Activated T-cell treated with anti-CD3 and anti-CD28 coated beads, Interleukin-2, amount 50 U/mL, for 72 hours (primary cell): ENCODE measurements at places on chromosomes 7 and 10. TPM values are rescaled to one million over a fixed set of nuclear protein-coding genes. Genes with fewer than 3 reads are reported as not detected.

The DTX2 gene
- total RNA-seq, result 40.6 TPM

The LLCFC1 gene
- total RNA-seq, result not detected

The CXCL12 gene
- total RNA-seq, result not detected

The DYNC1I1 gene
- total RNA-seq, result not detected

The CDNF gene
- total RNA-seq, result 3.2 TPM

The ASB10 gene
- not detected for total RNA-seq

The TAS2R5 gene
- total RNA-seq, result 2.3 TPM

The DMBT1 gene
- not detected for total RNA-seq

The NEURL1 gene
- total RNA-seq, result 2.5 TPM

The DPY19L1 gene
- 14.6 TPM for total RNA-seq

- H3K27me3 ChIP-seq, result no peaks in the 10 kb centered on the region
- no peak overlapping the region for H3K27ac ChIP-seq
- no peak overlapping the region for H3K4me3 ChIP-seq
- H3K36me3 ChIP-seq, result no peaks in the 10 kb centered on the region
Measured at GRCh38 chr10:89515031-89515841, 20.2 kb downstream of the SLC16A12 start.

- H3K27me3 ChIP-seq, result no peaks in the 10 kb centered on the region
- no peaks in the 10 kb centered on the region for H3K4me1 ChIP-seq
- peaks cover 24% of the 10 kb centered on the region for H3K36me3 ChIP-seq
- H3K4me3 ChIP-seq, result no peak overlapping the region
- H3K27ac ChIP-seq, result no peak overlapping the region
Measured at GRCh38 chr10:11170574-11170973, 152.9 kb downstream of the CELF2 start.

DNA sequence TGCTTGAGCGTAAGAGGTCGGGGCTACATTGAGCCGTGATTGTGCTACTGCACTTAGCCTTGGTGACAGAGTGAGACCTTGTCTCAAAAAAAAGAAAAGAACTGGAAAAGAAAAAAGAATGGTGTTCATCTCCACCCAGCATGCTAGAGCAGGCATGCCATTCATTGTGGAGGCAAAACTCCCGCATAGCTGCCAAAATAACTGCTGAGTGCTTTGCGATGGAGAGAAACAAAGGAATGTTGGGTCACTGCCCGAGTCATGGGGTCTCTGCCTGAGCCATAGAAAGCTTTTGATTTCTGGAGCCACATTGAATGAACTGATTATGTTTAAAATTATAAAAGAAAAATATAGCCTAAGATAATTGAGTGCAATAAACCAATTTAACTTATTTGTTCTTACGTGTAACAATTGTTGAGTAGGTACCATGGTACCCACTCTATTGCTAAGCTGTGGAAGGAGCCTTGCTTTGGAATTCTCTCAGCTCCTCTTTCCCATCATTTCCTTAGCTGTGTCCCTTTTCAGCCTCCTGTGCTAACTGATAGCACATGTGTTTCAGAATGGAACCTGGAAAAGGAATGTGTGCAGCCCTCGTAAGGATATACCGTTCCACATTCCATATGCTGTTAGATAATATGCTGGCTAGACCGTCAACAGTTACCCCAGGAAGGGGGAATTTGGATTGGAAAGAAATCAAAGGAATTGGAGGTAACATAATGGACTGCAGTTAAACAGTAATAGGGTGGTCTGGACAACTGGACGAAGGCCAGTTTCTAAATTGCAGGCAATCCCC is 99.0 kb downstream of the KIAA1217 start:
- H3K36me3 ChIP-seq, result no peaks in the 10 kb centered on the region
- no peak overlapping the region for H3K27ac ChIP-seq
- H3K4me3 ChIP-seq, result no peak overlapping the region
- DNase-seq, result no peak
- H3K27me3 ChIP-seq, result no peaks in the 10 kb centered on the region

DNA sequence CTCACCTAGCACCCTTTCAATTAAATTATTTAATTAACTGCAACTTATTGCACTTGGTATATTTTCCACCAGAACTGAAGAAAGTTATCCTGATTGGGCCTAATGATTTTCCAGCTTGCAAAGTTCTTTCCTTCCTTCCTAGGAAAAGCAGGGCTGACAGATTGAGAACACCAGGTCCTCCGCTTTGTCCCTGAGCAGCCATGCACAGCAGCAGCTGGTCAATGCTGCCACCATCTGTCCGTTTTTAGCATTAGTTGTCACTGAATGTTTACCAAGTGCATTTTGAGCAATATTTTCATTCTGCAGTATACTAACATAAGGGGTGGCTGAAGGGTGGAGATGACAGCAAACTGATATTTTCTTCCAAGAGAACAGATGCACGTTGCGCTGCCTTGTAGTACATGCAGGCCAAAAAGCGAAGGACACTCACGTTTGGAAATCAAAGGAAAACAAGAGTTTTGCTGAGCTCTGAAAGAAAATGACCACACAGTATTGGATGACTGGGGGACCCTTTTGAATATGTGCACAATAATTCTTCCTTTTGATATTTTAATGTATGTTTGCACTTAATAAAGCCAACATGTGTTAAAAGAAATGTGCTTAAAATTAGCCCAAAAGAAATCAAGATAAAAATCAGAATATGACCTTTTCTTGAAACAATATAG is 248.8 kb upstream of the PTN start:
- no peak overlapping the region for H3K27ac ChIP-seq
- no peaks in the 10 kb centered on the region for H3K4me1 ChIP-seq
- H3K27me3 ChIP-seq, result peaks cover 18% of the 10 kb centered on the region
- peak; percentile 2 for DNase-seq

DNA sequence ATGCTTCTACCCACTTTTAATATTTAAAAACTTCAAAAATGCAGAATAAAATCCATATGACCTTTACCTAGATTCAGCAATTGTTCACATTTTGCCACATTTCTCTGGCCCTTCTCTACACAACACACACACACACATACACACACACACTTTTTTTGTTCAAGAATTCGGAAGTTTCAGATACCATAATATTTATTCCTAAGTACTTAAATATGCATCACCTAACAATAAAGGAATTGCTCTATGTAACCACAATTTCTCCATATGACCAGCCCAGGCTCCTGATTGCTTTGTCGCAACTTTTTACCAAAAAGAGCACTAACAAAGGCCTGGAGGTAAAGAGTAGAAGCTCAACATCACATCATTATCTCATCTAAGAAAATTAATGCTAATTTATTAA is 106.6 kb downstream of the FAS start:
- no peaks in the 10 kb centered on the region for H3K36me3 ChIP-seq
- no peaks in the 10 kb centered on the region for H3K27me3 ChIP-seq
- no peak overlapping the region for H3K4me3 ChIP-seq
- H3K4me1 ChIP-seq, result peaks cover 14% of the 10 kb centered on the region

DNA sequence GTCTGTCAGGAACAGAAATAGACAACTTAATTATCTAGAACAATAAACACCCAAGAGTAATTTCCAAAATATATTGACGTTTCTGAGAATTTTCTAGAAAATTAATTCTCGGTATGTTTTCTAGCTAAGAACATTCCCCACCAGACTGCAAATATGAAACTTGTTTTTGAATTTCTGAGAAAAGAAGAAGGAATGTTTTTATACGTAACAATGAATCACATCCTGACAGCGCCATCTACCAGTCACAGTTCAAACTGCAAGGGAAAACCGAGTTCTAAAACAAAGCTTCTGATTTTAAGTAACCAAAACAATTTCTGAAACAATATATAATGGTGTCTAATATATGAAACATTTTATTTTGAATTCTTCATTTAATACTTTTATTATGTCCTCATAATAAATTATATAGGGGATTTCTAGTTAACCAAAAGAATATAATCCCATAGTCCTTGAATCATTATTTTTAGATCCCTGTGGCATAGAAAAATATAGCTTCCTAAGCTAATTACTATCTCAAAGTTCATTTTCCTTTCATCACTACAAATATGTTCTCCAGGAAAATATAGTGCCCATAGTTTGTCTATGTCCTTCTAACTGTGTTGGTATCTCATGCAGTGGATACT is 34.5 kb upstream of the MEOX2 start:
- no peaks in the 10 kb centered on the region for H3K4me1 ChIP-seq
- H3K36me3 ChIP-seq, result no peaks in the 10 kb centered on the region
- H3K27ac ChIP-seq, result no peak overlapping the region

DNA sequence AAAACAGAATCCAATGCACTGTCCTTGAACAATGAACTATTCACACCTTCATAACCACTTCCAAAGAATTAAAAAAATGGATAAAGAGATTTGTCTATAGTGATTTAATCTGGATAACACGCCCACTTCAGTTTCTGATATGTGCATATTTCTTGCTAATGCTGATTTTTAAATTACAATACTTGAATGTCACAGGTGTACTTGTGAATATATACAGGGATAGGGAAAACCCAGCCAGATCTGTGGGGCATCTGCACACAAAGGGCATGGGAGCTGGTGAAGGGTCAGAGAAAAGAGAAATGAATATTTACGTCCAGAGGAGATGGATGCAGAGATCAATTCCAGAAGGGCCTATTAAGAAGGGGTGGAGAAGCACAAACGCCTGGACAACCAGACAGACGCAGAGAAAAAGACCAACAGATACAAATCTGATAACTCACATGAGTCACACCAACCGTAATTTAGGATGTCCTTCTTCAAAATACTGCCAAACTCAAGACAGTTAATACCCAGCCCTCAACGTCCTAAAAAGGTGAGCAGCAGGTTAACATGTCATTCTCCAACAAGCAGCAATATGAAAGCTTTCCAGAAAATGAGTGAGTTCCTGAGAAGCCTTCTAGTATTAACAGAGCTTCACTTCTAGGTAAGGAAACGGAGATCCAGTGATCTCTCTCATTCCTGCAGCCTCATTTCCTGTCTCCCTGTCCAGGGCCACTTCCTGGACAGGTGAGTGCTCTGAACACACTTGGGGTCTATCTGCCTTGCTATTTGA is 41.9 kb downstream of the PIP4K2A start:
- peak overlapping the region; percentile 69 for H3K27ac ChIP-seq
- peak overlapping the region; percentile 10 for H3K4me3 ChIP-seq
- DNase-seq, result no peak
- peaks cover 91% of the 10 kb centered on the region for H3K4me1 ChIP-seq
- no peaks in the 10 kb centered on the region for H3K27me3 ChIP-seq

GRCh38 chr7:5550831-5551230 is 127.2 kb upstream of the TNRC18 start:
- H3K27me3 ChIP-seq, result no peaks in the 10 kb centered on the region
- no peak for DNase-seq
- no peak overlapping the region for H3K27ac ChIP-seq
- peaks cover 5% of the 10 kb centered on the region for H3K4me1 ChIP-seq
- H3K4me3 ChIP-seq, result no peak overlapping the region
- no peaks in the 10 kb centered on the region for H3K36me3 ChIP-seq

DNA sequence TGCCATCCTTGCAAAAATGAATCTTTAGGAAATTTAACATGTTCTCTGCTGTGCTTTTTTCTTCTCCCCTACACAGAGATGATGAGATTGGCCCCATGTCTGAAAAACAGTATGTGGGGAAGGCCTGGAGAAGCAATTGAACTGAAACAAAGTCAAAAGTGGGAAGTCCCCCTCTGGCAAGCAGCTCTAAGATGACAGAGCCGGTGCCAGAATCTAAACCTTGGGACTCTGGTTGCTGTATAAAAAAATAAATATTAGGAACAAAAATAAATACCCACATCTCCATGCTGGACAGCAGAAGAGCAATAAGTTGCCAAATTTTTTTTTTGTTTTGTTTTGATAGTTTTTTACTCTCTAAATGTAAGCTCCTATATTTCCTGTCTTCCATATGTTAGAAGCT is 51.8 kb upstream of the TRIL start:
- no peak overlapping the region for H3K27ac ChIP-seq
- no peak for DNase-seq
- peaks cover 6% of the 10 kb centered on the region for H3K27me3 ChIP-seq
- H3K4me3 ChIP-seq, result no peak overlapping the region
- H3K4me1 ChIP-seq, result no peaks in the 10 kb centered on the region

GRCh38 chr7:47546733-47547494 is 35.0 kb downstream of the TNS3 start:
- no peak overlapping the region for H3K27ac ChIP-seq
- no peak overlapping the region for H3K4me3 ChIP-seq
- no peaks in the 10 kb centered on the region for H3K36me3 ChIP-seq
- no peaks in the 10 kb centered on the region for H3K27me3 ChIP-seq
- no peak for DNase-seq
- no peaks in the 10 kb centered on the region for H3K4me1 ChIP-seq

- H3K27me3 ChIP-seq, result no peaks in the 10 kb centered on the region
- peaks cover 6% of the 10 kb centered on the region for H3K4me1 ChIP-seq
- no peak overlapping the region for H3K4me3 ChIP-seq
- no peaks in the 10 kb centered on the region for H3K36me3 ChIP-seq
Measured at GRCh38 chr10:42646687-42647640, 8.6 kb upstream of the ZNF33B start.

GRCh38 chr7:84394219-84394618 is 199.6 kb upstream of the SEMA3A start:
- no peak overlapping the region for H3K27ac ChIP-seq
- H3K4me3 ChIP-seq, result no peak overlapping the region
- DNase-seq, result no peak
- H3K4me1 ChIP-seq, result no peaks in the 10 kb centered on the region
